Suprapubic skin (tissue), 4 donors: ENCODE measurements at places on chromosomes 4 and X. TPM values are rescaled to one million over a fixed set of nuclear protein-coding genes. Genes with fewer than 3 reads are reported as not detected.

Gene SERPINA7
- not detected for total RNA-seq

DNA sequence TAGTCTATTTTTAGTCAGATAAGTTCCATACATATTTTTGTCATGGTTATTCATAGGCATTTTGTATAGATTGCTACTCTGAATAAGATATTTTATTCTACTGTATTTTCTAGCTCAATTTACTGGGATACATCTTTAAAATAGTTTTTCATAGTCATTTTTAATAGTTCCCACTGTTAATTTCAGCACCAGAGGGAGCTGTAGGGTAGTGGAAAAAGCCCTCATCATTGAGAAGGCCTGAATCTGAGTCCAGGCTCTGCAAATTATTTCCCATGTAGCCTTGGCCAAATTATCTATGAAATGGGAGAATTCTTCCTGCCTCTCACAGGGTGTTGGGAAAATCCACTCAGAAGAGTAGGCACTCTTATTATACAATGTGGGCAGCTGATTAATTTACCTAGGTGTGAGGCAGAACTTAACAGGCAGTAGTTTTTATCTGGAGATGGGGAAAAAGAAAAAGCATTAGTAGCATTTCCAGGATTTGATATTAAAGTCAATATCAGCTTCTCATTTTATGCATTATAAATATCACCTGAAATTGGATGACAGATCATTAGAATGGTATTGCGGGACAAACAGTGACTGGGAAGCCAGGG is 102.9 kb upstream of the PAQR3 start:
- no peak overlapping the region for H3K4me3 ChIP-seq
- H3K4me1 ChIP-seq, result no peaks in the 10 kb centered on the region
- H3K36me3 ChIP-seq, result no peaks in the 10 kb centered on the region
- H3K27me3 ChIP-seq, result no peaks in the 10 kb centered on the region

GRCh38 chr4:28702571-28702970 is 1841.9 kb downstream of the STIM2 start:
- no peak for DNase-seq
- H3K36me3 ChIP-seq, result no peaks in the 10 kb centered on the region
- H3K27me3 ChIP-seq, result no peaks in the 10 kb centered on the region
- H3K27ac ChIP-seq, result no peak overlapping the region
- H3K4me1 ChIP-seq, result no peaks in the 10 kb centered on the region

DNA sequence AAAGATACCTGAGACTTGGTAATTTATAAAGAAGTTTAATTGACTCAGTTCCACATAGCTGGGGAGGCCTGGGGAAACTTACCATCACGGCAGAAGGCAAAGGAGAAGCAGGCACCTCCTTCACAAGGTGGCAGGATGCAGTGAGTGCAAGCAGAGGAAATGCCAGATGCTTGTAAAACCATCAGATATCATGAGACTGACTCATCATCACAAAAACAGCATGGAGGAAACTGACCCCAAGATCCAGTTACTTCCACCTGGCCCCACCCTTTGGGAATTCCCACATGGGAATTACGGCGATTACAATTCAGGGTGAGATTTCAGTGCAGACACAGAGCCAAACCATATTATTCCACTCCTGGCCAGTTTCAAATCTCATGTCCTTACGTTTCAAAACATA is 514.7 kb upstream of the SPANXN1 start:
- DNase-seq, result no peak
- H3K4me3 ChIP-seq, result no peak overlapping the region
- no peaks in the 10 kb centered on the region for H3K27me3 ChIP-seq
- no peak overlapping the region for H3K27ac ChIP-seq
- no peaks in the 10 kb centered on the region for H3K4me1 ChIP-seq

Gene NDUFB11
- 56.7 TPM for total RNA-seq

DNA sequence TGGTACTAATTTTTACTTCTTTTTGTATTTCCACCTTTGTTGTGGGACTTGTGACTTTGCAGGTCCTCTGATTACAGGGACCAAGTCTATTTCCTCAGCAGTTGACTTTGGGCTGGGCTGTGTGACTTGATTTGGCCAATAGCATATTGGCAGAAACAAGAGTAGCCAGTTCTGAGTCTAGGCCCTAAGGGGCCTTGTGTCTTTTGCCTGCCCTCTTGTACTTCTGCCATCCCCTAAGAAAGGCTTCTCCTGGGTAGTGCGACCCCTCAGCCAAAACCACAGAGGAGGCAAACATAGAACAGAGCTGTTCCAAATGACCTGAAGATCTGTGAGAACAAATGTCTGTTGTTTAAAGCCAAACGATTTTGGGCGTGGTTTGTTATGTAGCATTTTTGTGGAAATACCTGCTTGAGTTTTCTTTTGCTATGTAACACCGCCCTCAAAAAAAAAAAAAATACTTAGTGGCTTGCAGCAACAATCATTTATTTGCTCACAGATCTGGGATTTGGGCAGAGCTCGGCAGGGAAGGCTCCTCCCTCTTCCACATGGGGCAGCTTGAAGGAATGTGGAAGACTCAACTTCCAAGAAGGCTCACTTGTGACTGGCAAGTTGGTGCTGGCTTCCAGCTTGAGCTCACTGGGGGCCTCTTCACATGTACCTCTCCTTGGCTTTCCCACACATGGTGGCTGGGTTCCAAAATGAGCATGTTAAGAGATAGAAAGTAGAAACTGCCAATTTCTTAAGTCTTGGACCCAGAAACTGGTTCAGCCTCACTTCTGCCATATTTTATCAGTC is 423.0 kb upstream of the CNKSR2 start:
- DNase-seq, result peak; percentile 65
- no peaks in the 10 kb centered on the region for H3K36me3 ChIP-seq
- H3K27me3 ChIP-seq, result no peaks in the 10 kb centered on the region
- H3K4me3 ChIP-seq, result no peak overlapping the region
- no peaks in the 10 kb centered on the region for H3K4me1 ChIP-seq

Gene SMARCAD1
- 23.7 TPM for total RNA-seq

GRCh38 chr4:147648656-147649055 is 31.5 kb downstream of the TMEM184C start:
- H3K36me3 ChIP-seq, result peaks cover 11% of the 10 kb centered on the region
- DNase-seq, result no peak
- H3K4me1 ChIP-seq, result no peaks in the 10 kb centered on the region
- H3K4me3 ChIP-seq, result no peak overlapping the region
- H3K27ac ChIP-seq, result no peak overlapping the region
- H3K27me3 ChIP-seq, result no peaks in the 10 kb centered on the region

Gene IQCM
- not detected for total RNA-seq

- no peak overlapping the region for H3K27ac ChIP-seq
- DNase-seq, result no peak
- H3K4me1 ChIP-seq, result peaks cover 8% of the 10 kb centered on the region
- no peaks in the 10 kb centered on the region for H3K27me3 ChIP-seq
- H3K4me3 ChIP-seq, result no peak overlapping the region
Measured at GRCh38 chr4:138055890-138056289, 186.3 kb downstream of the SLC7A11 start.

DNA sequence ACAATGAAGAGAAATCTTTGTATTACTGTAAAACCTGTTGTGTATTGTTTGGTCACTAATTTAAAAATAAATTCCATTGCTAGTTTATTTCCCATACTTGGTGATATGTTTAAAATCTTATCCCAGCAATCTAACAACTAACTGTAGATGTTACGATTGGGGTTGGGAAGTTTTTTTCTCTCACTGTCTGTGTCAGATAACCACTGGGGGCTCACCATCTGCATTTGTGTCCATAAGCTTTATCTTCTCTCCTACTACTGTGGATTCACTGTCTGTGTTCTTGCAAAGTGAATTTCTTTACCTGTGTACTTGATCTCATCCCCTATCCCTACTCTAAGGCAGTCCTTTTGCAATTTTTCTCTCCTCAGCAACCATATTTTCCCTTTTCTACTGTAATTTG is 81.3 kb downstream of the STIM2 start:
- no peak overlapping the region for H3K27ac ChIP-seq
- no peak for DNase-seq
- H3K4me1 ChIP-seq, result no peaks in the 10 kb centered on the region
- no peak overlapping the region for H3K4me3 ChIP-seq
- H3K27me3 ChIP-seq, result no peaks in the 10 kb centered on the region

GRCh38 chr4:48681856-48682255 is 98.2 kb downstream of the FRYL start:
- no peaks in the 10 kb centered on the region for H3K36me3 ChIP-seq
- no peaks in the 10 kb centered on the region for H3K27me3 ChIP-seq
- no peak overlapping the region for H3K27ac ChIP-seq
- H3K4me3 ChIP-seq, result no peak overlapping the region

Gene ATP7A
- total RNA-seq, result 23.7 TPM

Gene CCDC149
- total RNA-seq, result 6.5 TPM
